ENCODE measurements at places on chromosomes 3 and 15. TPM values are rescaled to one million over a fixed set of nuclear protein-coding genes. Genes with fewer than 3 reads are reported as not detected.
A peak's percentile ranks its signal among the peaks of the same experiment; 100 is the strongest.

EID1 gene
- 279 TPM for polyA plus RNA-seq

DNA sequence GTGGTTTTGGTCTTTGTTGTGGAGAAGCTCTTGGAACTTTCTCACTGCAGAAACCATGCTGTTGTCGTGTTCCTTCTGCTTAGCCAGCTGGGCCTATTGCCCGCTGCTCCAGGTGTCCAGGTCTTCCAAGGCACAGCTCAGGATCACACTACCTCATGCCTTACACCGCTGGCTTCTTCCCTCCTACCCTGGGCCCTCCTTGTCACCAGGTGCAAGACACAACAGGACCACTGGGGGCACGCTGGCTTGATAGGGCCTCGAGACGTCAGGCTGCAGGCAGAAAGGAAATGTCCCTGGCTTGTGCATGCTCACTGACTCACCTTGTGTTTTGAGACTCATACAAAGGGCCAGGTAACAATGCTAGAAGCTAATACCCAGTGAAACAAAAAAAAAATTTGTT, 32.3 kb downstream of the PAQR9 start:
- no peak for DNase-seq

DNA sequence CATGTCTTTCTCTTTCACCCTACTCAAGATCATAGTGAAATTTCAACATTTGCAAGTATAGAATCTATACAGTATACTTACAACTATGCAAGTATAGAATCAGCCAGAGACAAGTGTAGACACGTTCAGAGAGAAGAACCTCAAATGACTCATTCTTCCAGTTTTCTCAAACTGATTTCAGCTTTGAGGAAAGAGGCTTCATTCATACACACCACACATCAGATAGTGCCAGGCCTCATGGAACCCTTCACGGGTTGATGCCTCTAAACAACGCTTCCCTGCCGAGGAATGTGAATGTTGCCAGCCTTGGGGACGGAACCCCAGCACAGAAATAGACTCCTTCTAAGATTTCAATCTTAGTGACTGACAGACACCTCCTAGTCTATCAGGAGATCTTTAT, 135.7 kb downstream of the FOXP1 start:
- no peak for DNase-seq

GRCh38 chr15:61871926-61872522, 188.2 kb downstream of the VPS13C start:
- DNase-seq = peak; percentile 14
